Aorta (tissue), 5 donors: ENCODE measurements at places on chromosomes 7 and 10. TPM values are rescaled to one million over a fixed set of nuclear protein-coding genes. Genes with fewer than 3 reads are reported as not detected.

DNA sequence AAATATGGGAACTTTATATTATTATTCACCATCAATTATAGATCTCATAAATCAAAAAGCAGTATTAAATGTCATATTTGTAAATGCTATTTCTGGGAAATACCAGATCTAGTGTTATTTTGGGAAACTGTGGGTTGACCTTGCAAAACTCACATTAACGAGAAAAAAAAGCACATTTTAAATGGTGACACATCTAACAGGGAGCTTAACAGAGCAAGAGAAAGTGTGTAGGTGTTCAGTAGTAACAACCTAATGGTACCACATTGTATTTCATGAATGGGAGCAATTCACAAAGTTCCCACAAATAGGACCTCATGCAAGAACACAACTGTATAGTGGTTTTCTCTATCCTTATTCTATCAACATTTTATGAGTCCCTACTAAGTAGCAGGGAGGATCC, 26.2 kb upstream of the HDAC9 start:
- H3K4me3 ChIP-seq, result no peak overlapping the region
- no peaks in the 10 kb centered on the region for H3K36me3 ChIP-seq
- no peak for DNase-seq
- H3K27me3 ChIP-seq, result no peaks in the 10 kb centered on the region
- peaks cover 3% of the 10 kb centered on the region for H3K4me1 ChIP-seq

DNA sequence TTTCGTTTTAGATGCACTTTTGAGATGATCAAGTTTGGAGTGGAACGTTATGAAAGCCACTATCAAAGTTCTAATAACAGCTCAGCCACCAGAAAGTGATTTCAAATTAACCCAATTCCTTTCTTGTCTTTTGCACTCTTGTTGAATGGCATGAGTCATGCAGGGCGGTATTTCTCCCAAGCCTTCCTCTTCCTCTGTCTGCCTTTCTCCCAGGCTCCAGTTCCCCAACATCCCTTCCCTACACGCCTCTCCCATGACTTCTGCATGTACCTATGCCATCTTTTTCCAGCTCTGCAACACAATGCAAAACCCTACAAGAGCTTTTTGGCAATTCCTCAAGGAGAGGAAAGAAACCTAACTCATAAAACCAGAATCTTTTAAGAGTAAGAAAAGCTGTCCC, 21.8 kb upstream of the NPS start:
- DNase-seq, result no peak
- H3K27ac ChIP-seq, result no peak overlapping the region
- no peak overlapping the region for H3K4me3 ChIP-seq
- H3K27me3 ChIP-seq, result no peaks in the 10 kb centered on the region

DNA sequence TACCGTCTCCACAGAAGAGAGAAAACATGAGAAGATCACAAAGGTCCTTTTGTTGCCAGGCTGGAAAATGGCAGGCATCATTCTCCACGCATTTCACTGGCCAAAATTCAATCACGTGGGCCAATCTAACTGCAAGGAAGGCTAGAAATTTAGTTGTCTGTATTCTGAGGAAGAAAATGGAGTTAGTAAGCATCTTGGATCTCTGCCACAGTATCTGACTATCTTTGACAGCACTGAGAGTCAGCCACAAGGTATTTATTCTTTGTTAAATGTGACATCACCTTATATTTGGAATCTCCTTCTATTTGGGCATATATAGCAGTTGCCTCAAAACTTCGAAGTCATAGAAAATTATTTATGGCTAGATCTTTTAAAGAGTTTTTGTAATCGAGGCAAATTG, 213.9 kb downstream of the NSUN6 start:
- H3K4me3 ChIP-seq, result no peak overlapping the region
- no peak overlapping the region for H3K27ac ChIP-seq
- H3K4me1 ChIP-seq, result no peaks in the 10 kb centered on the region
- no peaks in the 10 kb centered on the region for H3K27me3 ChIP-seq

Gene RBP4
- total RNA-seq, result 9.4 TPM

Gene TECPR1
- total RNA-seq, result 48.0 TPM

Gene CLDN4
- 0.19 TPM for total RNA-seq

GRCh38 chr10:132516771-132517725, 20.5 kb upstream of the INPP5A start:
- no peaks in the 10 kb centered on the region for H3K36me3 ChIP-seq
- no peak overlapping the region for H3K4me3 ChIP-seq
- H3K27me3 ChIP-seq, result no peaks in the 10 kb centered on the region
- H3K27ac ChIP-seq, result peak overlapping the region; percentile 98
- H3K4me1 ChIP-seq, result no peaks in the 10 kb centered on the region

- no peak overlapping the region for H3K4me3 ChIP-seq
- no peaks in the 10 kb centered on the region for H3K36me3 ChIP-seq
- no peaks in the 10 kb centered on the region for H3K27me3 ChIP-seq
- H3K4me1 ChIP-seq, result no peaks in the 10 kb centered on the region
- H3K27ac ChIP-seq, result no peak overlapping the region
These were observed 87.3 kb upstream of the SHH start for GRCh38 chr7:155899596-155899995.

Gene TMEM168
- total RNA-seq, result 23.2 TPM

Gene UFSP1
- total RNA-seq, result 2.0 TPM
